COR-L47 (cell line): ENCODE measurements at places on chromosomes 12 and 14.

GRCh38 chr14:95026851-95027463 lies 130.4 kb downstream of the DICER1 start:
- DNase-seq = no peak

DNA sequence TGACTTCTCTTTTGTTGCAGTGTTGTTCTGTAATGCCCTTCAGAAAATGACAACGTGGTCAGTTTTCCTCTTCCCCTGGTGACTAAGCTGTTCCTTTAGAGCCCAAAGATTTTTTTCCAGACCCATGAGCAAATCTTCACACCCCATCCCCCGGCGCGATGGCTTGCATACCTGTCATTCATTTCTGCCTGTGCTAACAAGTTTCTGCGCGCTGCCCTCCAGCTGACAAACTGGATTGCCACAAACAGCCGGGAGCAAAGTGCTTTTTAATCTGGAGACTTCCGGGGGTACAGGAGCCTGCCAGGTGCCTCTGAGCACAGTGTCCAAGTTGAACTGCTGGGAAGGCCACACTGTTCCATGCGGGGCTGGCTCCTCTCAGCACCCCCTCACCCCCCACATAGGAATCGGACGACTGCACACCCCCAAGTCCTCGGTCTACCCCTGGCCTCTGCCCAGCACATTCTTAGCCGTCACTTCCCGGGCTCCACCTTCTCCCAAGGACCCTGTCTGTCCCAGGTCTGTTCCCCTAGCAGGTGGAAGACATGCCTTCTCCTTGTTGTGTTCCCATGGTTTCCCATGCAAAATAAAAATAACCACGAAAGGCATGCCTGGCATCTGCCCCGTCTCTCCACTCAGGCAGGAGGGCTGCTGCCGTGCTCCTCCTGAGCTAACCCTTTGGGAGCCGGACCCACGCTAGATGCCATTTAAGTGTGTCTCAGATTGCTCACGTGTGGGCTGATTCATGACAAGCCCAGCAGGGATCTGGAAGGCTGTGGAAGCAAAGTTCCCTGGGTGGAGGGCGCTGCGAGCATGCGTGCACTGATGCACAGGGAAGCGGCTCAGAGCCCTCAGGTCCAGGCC lies 14.1 kb downstream of the RILPL1 start:
- no peak for DNase-seq

DNA sequence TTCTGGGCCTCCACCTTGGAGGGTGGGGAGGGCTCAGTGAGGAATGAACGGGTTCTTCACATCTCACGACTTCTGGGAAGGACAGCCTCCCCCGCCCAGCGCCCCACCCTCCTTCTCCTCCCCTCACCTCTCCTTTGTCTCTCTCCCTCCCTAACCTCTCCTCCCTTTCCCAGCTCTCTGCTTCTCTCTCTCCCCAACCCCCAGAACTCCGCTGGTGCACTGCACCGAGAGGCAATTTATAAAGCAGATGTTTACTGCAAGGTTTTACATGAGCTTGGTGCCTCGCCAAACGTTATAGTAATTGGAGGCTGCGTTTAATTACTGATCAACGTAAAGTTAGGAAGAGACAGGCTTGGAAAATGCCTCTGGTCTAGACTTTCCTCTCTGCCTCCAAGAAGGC lies 42.9 kb upstream of the FAM222A start:
- DNase-seq = peak; percentile 71

DNA sequence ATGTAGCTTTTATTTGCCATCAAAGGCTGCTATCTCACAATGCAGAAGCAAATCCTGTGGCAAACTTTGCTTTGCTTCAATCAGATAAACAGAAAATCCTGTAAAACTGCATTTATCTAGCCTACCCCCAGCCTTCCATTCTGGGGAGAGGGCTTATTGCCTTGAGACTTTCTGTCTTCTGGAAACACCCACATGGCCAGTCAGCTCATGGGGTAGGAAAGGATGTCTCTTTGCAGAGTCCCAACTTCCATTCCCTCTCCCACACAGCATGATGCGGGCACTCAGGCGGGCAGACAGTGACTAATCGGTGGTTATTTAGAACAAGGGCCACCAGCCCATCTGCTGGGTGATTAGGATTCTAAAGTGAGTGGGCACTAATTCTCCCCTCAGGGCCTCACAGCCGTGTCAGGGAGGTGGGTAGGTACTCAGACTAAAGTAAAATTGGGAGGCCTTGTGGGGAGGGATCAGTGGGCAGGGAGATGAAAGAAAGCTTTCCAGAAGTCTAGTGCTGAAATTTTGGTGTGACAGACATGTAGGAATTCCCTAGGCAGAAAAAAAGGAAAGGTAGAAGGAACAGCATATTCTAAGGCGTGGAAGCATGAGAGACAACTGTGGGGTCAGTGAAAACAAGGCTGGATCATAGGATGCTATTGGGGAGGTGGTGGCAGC lies 720.5 kb downstream of the VRK1 start:
- no peak for DNase-seq

- DNase-seq = no peak
These were observed 411.1 kb downstream of the CCER1 start for GRCh38 chr12:90543841-90544240.

DNA sequence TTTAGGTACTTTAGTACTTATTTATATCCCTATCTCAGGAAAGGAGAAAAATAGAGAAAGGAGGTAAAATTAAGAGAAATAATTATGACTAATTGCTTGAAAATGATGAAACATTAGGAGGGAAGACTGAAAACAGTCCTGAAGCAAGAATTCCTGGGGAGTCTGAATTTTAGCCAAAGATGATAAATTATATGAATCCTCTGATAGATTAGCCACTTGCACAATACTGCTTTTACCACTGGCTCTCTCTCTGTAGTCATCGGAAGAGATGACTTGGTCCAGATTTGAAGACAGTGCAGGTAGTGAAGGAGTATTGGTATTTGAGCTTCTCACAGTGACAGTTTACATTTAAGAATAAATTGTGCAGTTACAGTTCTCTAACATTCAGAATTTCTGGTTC lies 83.8 kb upstream of the CLEC14A start:
- DNase-seq = no peak

- DNase-seq = no peak
These were observed 338.7 kb downstream of the TRHDE start for GRCh38 chr12:72610854-72611358.

GRCh38 chr12:65926119-65926908 lies 102.0 kb downstream of the HMGA2 start:
- no peak for DNase-seq
